RCC 7860 (cell line): ENCODE measurements at places on chromosomes 7 and 10.
A peak's percentile ranks its signal among the peaks of the same experiment; 100 is the strongest.

DNA sequence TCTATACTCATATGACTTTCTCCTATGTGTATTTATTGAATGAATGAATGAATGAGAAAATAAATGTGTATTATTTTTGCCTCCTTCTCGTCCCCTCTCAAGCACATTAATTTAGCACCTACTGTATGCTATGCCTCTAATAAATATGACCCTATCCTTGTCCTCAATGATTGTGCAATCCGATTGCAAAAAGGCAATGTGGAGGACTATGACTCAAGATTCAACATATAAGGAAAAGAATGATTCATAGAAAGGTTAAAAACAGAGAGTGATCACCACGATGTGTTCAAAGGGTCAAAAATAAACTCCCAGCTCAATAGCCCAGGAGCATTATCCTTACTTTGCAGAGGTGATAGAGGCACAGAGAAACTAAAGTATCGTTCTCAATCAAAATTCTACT lies 322.8 kb upstream of the SORCS1 start:
- no peak for DNase-seq

GRCh38 chr7:20114468-20114867 lies 102.7 kb downstream of the MACC1 start:
- DNase-seq = no peak

- DNase-seq = no peak
These were observed 736 bp downstream of the SKIDA1 start for GRCh38 chr10:21524526-21525366.

GRCh38 chr10:55491712-55492111 lies 690.7 kb upstream of the PCDH15 start:
- DNase-seq = no peak

- DNase-seq = no peak
These were observed 309.7 kb downstream of the EXOC4 start for GRCh38 chr7:133562621-133563020.

DNA sequence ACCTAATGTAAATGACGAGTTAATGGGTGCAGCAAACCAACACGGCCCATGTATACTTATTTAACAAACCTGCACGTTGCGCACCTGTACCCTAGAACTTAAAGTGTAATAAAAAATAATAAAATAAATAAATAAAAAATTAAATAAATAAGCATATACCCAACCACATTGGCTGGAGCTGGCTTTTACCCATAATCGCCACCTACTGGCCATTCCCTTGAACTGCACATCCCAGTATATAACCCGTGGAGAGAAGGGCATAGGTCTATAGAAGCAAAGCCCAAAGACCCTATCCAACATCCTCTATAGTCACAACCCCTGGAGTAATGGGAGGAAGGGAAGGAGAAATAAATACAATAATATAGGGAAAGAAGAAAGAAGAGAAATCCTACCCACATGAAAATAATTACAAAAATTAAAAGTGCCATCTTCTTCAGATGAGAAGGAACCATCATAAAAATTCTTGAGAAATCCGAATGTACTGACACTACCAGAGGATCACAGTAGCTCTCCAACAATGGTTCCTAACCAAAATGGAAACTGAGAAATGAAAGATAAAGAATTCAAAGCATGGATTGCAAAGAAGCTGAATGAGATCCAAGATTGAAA lies 65.6 kb downstream of the TWIST1 start:
- peak; percentile 31 for DNase-seq

GRCh38 chr10:84665883-84666463 lies 337.6 kb downstream of the CCSER2 start:
- no peak for DNase-seq

DNA sequence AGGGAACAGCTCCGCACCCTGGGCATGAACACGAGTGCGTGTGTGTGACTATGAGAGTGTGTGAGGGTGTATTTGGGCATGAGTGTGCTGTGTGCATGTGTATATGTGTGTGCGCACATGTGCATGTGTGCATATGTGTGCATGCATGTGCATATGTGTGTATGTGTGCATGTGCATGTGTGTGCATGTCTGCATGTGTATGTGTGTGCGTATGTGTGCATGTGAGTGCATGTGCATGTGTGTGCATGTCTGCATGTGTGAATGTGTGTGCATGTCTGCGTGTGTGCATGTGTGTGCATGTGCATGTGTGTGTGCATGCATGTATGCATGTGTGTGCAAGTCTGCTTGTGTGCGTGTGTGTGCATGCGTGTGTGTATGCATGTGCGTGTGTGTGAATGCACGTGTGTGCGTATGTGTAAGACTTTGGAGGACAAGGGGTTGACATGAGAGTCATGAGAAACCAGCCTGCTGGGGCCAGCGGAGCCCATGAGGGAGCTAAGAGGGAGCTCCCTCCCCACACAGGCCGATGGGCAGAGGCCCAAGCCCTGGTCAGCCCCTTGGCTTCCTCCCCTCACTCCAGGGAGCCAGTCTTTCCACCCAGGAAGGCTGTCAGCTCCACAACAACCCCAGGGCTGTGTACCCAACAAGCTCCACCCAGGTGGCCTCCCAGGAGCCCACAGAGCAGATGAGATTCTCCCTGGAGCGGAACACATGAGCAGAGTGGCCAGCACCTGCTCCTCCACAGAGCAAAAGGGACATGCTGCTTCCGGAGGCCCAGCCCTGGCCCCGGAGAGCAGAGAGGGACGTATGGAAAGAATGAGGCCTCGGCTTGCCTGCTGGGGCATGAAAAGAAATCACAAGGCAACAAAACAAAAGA lies 142.5 kb upstream of the PPP2R2D start:
- no peak for DNase-seq

DNA sequence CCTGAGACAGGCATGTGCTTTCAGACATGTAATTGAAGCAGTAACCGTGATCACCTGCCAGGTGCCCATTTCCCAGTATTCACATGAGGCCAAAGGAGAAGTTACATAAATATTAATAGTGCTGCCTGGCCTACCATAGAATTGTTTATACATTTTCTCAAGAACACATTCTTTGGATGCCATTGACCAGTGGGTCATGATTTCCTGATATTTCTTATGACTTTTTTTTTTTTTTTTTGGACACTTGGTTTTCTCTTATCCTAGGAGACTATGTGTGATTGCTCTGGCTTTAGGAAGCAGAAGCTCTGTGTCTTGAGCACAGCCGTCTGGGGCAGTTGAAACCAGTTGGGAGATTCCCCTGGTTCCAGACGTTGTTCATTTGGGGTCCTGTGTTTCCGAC lies 143.9 kb upstream of the NPS start:
- DNase-seq = no peak

DNA sequence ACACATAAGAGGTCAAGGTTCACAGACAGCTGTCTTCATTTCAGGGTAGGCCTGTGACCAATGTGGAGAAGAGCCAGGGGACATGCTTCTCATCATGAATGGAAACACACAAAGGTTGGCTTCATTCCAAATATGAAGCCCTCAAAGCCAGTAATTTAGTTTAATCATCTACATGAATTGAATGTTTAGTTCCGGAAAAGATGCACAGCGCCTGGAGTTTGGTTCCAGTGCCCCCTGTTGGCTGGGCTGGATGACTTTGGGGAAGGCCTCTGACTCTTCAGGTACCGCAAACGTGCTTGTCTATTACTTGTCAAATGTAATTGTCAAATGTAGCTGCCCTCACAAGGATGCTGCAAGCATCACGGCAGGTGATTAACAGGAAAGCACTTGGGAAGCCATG lies 130.7 kb downstream of the ADRA2A start:
- DNase-seq = no peak

DNA sequence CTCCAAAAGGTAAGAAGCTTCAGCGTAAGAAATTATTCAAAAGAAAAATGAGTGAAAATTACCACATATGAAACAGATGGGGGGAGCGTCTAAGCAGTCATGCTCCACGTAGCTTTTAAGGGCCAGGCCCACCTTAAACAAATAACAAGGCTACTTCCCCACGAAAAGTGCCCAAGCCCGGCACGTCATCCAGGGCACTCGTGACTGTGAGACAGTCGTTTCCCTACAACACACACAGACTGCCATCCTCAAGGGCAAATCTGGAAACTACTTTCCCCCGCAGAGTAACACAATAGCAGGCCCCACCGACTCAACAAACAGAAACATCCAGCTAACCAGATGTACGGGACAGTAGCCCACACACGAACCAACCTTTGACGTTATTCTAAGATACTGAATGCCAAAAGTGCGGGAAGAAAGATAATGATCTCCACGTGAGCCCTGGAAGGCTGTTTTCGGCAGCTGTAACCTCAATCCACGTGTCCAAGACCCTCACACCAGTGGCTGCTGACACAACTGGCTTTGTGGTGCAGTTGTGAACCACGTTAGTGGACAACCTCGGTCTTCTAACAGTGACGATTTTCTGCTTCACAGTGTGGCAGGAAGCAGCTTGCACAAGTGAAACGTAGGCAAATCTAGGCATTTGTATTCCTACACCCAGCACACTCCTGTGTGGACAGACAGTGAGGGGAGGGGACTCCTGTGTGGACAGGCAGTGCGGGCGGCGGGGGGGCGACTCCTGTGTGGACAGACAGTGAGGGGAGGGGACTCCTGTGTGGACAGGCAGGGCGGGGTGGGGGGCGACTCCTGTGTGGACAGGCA lies 251.7 kb downstream of the ZMYND11 start:
- DNase-seq = no peak

DNA sequence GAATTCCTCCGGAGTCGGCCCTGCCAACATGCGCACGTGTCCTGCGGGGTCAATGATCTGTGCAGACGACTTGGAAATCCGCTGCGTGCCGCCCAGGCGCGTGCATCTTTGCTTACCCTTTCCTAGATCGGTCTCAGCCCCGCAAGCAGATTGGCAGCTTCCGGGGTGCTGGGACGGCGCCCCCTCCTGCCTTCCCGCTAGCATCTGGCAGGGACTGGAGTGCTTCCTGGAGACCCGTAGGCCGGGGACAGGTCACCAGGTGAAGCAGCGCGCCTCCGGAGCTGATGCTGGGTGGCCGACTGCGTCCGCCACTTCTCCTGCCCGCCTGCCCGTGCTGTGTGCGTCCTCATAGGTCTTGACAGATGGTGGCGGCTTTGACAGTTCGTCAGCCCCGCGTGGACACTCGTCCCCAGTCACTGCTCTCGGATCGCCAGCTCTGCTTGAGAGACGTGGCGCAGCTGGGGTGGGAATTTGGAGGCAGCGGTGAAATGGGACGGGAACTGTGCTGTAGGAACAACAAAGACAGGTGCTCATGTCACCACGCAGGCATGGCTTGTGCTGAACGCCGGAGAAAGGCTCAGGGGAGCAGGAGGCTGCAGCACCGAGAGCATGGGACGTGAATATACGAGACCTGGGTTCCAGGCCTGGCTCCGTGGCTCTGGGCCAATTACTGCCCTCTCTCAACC lies 21.9 kb upstream of the KCNK18 start:
- DNase-seq = no peak

DNA sequence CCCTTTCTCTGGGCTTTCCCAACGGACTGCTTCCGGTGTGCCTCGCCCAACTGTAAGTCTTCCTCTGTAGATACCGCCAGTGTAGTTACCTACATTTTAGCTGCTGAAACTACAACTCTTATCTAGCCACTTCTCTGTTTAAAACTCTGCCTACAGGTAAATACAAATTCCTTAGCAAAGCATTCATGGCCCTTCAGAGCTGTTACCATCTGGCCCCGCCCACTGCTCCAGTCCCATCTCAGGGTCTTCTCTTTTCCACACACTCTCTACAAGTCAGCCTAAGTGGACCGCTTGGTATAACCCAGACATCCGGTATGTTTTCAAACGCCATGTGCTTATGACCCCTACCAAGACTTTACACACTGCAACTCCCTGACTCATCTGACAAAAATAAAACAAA lies 41.0 kb upstream of the LAMB4 start:
- DNase-seq = no peak

GRCh38 chr7:115271332-115272235 lies 349.7 kb downstream of the MDFIC start:
- peak; percentile 9 for DNase-seq
